ENCODE measurements at places on chromosomes 11 and 22. TPM values are rescaled to one million over a fixed set of nuclear protein-coding genes. Genes with fewer than 3 reads are reported as not detected.

Gene LDLRAD3
- total RNA-seq, result 11.7 TPM

Gene TUG1
- total RNA-seq, result 49.3 TPM

Gene PARVA
- total RNA-seq, result 33.6 TPM

Gene CHRM1
- not detected for total RNA-seq

Gene OR2AT4
- not detected for total RNA-seq

Gene CRYBB2
- total RNA-seq, result not detected

Gene PKDREJ
- total RNA-seq, result not detected

Gene DDX6
- total RNA-seq, result 53.9 TPM

Gene MPPED1
- total RNA-seq, result not detected

Gene ST14
- 0.98 TPM for total RNA-seq

Gene E2F8
- total RNA-seq, result 4.6 TPM

Gene ARHGEF17
- 78.7 TPM for total RNA-seq

Gene VSTM5
- under 0.01 TPM for total RNA-seq

Gene MMP1
- total RNA-seq, result 8.7 TPM

Gene MOGAT2
- not detected for total RNA-seq

Gene TRIM6
- 6.1 TPM for total RNA-seq

Gene OTOG
- total RNA-seq, result not detected

Gene BTBD18
- not detected for total RNA-seq

Gene EFCAB6
- total RNA-seq, result 0.25 TPM

Gene MRGPRX4
- total RNA-seq, result not detected

Gene CSF2RB
- not detected for total RNA-seq

Gene PPP6R3
- total RNA-seq, result 44.6 TPM

Gene SNX32
- total RNA-seq, result not detected

Gene TRIM51
- not detected for total RNA-seq

Gene SLC35F2
- total RNA-seq, result 50.4 TPM
